HFFc6 (cell line): ENCODE measurements at places on chromosomes 7 and 10. TPM values are rescaled to one million over a fixed set of nuclear protein-coding genes. Genes with fewer than 3 reads are reported as not detected.

Gene SGPL1
- total RNA-seq: 23.8 to 30.1 TPM (median 29.4 TPM) in 3 replicates

Gene PSAP
- 385 to 543 TPM (median 533 TPM) in 3 replicates for total RNA-seq

Gene C10orf143
- total RNA-seq: 2.6 to 3.7 TPM (median 3.3 TPM) in 3 replicates

Gene EVX1
- total RNA-seq: not detected in 3 replicates

Gene ELN
- total RNA-seq: 5.7 to 19.1 TPM (median 9.3 TPM) in 3 replicates

Gene PODXL
- 10.4 to 24.6 TPM (median 14.9 TPM) in 3 replicates for total RNA-seq

Gene UBE2D4
- total RNA-seq: 13.6 to 17.9 TPM (median 14.7 TPM) in 3 replicates

Gene UCMA
- total RNA-seq: not detected in 3 replicates

Gene LLCFC1
- not detected in 3 replicates for total RNA-seq

Gene AUTS2
- total RNA-seq: not detected in 3 replicates

Gene CYP3A7
- total RNA-seq: not detected in 3 replicates

Gene GATA3
- 0.18 TPM in 1 of 2 replicates, not detected in the other for total RNA-seq

Gene RARRES2
- total RNA-seq: 0.39 TPM in 1 of 3 replicates, not detected in the others

Gene RPP38
- 12.0 to 14.2 TPM (median 14.1 TPM) in 3 replicates for total RNA-seq

DNA sequence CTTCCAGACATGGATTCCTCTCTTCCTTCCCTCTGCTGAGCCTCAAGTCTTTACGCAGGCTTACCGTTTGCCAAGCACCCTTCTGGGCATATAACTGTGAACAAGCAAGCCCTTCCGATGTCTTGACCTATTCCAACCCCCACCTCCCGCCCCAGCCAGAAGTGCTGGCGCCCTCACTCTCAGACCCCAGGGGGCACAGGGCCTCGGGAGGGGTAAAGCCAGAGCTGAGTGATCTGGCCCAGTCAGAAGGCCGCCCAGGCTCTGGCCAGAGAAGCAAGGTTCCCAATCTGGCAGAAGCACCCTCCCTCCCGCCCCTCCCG, 1.2 kb downstream of the PRRT4 start:
- no peak for DNase-seq

- no peak for DNase-seq
These were observed 891.1 kb upstream of the GHITM start for GRCh38 chr10:83248106-83248631.

GRCh38 chr10:91350651-91351081, 59.5 kb upstream of the HECTD2 start:
- DNase-seq: no peak

DNA sequence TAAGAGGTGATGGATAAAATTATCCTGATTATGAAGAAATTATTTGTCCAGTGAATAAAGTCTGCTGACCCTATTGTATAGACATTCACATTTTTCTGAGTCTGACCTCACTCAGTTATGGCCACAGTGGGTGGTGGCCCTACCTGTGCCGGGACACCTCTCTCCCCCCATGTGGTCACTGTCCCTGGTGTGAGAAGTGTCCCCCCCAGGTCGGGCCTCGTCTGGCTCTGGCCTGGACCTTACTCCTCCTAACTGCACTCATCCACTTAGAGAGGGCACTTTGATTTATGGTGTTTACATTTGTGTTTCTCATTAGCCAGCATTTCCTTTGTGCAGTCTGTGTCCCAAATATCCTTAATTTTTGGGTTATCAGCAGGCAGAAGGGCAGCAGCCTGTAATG, 59.6 kb upstream of the ZNF32 start:
- DNase-seq: no peak

DNA sequence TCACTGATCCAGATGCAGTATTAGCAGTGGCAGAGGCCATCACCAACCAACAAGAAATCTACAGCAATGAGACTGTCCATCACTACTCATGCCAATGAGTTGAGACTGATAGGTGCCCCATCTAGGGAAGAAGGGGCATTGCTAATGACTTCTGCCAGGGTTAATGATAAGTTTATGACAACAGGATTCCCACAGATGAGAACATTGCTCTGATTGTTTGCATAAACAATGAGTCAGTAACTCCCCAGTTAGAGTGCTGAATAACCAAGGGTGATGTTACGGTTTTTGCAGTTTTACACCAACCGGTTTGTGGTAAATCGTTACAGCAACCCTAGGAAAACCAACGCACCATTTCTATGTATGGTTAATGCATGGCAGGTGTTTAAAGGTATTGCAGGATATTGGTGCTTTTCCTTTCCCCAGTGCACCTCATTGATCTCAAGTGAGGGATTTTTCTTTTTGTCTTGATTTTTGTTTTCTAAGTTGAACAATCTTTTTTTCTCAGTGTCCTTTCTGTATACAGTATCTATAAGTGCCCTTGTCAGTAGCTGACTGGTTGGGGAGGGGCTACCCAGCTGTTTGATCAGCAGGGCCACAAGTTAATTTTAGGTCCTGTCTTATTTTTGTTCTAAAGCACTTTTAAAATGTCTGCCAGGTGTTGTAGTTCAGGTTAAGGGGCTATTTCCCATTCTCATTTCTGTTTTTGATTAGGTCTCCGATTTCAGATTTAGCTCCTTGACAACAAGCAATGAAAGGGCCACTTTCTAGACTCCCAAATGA, 3.9 kb upstream of the CSGALNACT2 start:
- DNase-seq: no peak

DNA sequence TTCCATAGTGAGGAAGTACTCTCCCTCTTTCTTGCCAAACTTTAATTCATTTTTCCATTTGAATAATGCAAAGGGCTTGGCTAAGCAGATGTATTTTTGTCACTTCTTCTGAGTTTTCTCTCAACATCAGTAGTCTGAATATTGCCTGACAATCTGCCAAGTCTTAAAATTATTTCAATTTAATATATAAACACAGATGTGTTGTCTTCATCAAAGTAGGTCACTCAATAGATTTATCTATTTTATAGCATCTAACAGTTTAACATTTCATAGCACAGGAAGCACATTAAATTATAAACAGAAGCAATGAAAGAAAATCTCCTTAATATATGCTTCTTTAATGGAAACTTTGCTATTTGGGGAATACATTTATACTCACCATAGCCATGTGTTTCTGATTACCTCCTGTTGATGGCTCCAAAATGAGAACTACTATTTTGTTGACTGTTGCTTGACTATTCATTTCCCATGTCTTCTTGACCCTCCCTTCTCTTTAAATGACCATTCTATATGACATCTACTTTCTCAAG, 4.5 kb downstream of the CPED1 start:
- no peak for DNase-seq

- DNase-seq: no peak
These were observed 1092.5 kb upstream of the C7orf33 start for GRCh38 chr7:147498081-147498480.

DNA sequence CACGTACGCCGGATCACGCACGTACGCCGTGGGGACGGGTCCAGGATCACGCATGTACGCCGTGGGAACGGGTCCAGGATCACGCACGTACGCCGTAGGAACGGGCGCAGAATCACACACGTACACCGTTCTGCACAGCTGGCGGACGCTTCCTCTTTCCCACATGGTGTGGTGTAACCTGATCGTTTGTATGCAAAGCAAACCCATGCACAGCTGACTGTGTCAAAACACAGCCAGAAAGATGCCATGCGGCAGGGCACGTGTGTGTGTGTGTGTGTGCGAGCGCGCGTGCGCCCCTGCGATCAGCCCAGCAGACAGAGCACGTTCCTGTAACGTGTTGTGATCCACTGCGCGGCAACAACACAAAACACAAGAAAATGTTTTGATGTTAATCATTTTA, 573.6 kb downstream of the DNAJB6 start:
- DNase-seq: no peak

DNA sequence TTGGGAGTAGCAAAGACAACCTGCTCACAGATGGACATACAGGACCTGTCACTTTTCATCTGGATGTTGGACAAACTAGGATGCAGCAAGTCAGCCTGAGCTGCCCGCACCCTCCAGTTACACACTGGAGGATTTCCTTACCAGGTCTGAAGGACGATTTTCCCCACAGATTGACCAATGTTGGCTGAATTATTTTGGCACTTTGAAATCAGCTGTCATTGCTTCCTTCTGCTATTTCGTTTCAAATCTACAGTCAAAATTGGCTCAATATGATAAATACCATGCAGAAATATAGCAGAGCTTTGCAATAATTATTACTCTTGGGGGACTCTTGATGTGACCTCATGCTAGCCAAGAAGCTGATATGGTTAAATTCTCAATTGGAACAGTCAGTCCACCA, 2.5 kb downstream of the CLRN3 start:
- DNase-seq: no peak

DNA sequence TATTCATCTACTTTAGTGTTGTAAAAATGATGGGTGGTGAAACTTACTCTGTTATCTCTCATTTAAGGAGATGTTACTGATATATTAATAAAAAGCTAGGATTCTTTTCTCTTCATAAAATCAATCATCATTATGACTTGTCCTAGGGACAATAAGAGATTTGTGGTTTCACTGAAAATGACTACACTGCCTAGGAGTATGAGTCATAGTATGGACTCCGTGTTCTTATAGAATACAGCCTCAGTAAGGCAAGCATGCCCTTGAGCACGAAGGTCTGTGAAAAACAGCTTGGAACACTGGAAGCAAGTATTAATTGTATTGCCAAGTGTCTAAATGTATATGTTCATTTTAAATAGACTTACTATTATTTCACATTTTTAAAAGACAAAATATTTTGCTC, 749.2 kb upstream of the PCDH15 start:
- DNase-seq: no peak

DNA sequence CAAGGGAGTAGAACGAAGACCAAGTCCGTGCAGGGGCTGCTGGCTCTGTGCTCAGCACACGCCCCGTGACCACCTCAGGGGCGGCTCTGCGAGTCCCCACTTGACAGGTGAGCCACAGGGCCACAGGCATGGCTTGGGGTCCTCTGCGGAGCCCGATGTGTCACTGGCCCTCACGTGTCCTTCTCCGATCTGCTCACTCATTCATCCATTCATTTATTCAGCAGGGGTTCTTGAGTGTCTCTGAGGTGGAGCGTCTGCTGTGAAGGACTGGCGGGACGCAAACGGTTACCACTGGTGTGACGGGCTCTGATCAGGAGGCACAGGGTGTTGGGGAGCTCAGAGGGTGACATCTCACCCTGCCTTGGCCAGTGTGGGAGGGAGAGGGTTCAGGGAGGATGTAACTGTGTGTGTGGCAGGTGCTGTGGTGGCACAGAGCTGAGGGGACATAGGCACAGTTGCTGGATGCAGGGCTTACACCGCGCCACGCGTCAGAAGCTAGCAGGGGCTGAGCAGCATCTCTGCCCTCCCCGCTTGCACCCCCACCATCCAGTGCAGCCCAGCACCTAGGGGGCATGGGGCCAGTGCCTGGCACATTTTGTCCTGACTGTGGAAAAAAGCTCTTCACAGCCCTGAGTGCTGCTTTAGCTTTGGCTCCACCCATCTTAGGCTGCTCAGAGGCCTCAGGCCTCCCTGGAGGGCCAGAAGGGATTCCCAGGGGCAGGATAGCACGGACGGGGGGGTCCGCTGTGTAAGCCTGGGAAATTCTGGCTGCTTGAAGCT, 116.8 kb downstream of the LHPP start:
- DNase-seq: no peak

GRCh38 chr10:126384269-126384873, 3.9 kb downstream of the ADAM12 start:
- peak; percentile 78 for DNase-seq

DNA sequence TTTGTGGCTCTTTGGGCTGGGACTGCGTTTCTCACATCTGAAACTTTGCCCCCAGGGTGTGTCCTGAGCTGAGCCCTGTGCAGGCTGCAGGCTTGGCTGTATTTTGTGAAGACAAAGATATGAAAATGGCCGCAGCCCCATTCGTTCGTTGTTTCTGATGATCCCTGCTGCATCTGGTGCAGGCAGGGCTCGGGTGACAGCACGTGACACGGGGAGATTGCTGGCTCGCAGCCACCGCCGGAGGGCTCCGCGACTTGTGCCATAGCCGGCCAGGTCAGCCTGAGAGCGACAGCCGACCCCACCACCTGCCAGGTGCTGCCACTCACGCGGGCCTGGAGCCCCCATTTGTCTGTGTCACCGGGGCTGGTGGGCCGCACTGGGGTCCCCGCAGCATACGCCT, 81.3 kb downstream of the ZRANB1 start:
- DNase-seq: no peak

- DNase-seq: no peak
These were observed 103.2 kb upstream of the GPR141 start for GRCh38 chr7:37580376-37580775.

DNA sequence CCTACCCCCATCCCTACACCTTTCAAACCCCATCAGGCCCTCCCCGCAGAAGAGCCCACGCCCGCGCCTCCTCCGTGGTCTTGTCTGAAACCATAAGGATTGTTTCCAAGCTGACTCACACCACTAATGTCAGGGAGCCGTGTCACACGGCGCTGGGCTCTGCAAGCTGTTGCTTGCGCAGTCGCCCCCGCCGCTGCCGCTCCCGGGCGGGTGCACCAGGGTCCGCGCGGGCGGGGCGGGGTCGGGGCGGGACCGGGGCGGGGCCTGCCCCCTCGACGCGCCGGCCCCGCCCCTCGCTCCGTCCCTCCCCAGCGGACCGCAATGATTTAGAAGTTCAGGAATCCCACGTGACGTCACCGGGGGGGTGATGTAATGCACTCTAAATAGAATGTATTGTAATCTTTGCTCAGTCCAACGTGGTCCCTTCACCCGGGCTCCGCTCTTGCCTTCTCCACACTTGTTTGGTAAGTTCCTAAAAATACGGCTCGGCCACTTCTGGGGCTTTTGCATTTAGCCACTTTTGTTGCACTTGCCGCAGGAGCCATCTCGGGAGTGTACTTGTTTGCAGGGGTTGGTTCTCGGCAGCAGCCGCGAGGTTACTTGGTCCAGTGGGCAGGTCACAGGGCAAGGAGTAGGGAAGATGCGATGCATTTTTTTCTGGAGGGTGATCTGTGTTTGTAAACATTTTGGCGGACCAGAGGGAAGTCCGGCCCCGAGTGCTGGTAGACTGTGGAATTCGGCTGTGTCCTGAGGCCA, 3.2 kb upstream of the CREB5 start:
- DNase-seq: peak; percentile 91

GRCh38 chr7:81190997-81191768, 272.3 kb upstream of the SEMA3C start:
- DNase-seq: peak; percentile 33

- peak; percentile 3 for DNase-seq
These were observed 20.7 kb upstream of the CFTR start for GRCh38 chr7:117458977-117459583.

- DNase-seq: no peak
These were observed 346.8 kb upstream of the ETV1 start for GRCh38 chr7:14336256-14336655.

GRCh38 chr7:49791088-49791741, 17.8 kb downstream of the VWC2 start:
- no peak for DNase-seq
